Activated T-helper 9 cell treated with anti-CD3 and anti-CD28 coated beads, Interleukin-2, amount 50 U/mL, for 16 hours (primary cell): ENCODE measurements at places on chromosomes 4 and X.

DNA sequence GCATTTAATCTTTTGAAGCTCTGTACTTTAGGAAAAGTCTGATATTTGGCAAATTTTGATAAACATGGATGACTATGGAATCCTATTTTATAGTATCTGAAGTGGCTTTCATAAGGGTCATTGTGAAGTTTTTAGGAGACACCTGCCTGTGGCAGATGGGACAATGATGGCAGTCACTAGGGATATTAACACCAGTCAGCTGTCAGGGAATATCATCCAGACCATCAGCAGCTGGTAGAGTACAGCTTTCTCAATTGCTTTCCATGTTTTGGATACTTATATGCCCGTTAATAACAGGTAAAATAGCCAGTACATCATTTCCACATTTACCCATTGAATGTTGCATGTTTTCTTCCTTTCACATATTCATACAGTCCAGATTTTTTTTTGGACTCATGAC is 39.1 kb downstream of the NPNT start:
- no peak for DNase-seq

- no peak for DNase-seq
Observed at GRCh38 chr4:78945651-78946179, 6.5 kb upstream of the PAQR3 start.

- no peak for DNase-seq
Observed at GRCh38 chrX:125101971-125102755, 217.5 kb upstream of the TEX13C start.

DNA sequence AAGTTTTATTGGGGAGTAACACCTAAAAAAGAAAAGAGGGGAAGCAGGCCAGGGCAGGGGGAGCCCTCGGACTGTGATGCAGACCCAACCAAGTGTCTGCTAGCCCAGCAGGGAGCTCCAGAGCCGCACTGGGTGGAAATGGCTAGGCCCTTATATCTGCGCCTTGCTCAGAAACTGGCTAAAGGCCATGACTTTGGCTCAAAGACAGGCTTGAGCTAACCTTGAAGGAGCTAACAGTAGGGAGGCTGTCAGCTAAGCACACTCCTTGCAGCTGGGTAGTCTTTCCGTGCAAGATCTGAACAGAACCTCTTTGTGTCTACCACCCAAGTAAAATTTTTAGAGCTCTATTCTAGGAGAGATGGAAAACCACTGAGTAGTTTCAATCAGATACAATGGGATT is 43.0 kb downstream of the SEPSECS start:
- DNase-seq: no peak

GRCh38 chr4:74794382-74795010 is at the start of gene BTC:
TSS of gene BTC (minus strand) at chr4:74794523. CDS start at chr4:74794325, 198 bp downstream.
- no peak for DNase-seq

GRCh38 chr4:117801756-117802155 is 232.5 kb upstream of the NDST3 start:
- no peak for DNase-seq

- no peak for DNase-seq
Observed at GRCh38 chr4:114076899-114077570, 97.6 kb upstream of the ARSJ start.

- DNase-seq: no peak
Observed at GRCh38 chrX:31590581-31591114, 518.8 kb upstream of the FTHL17 start.

DNA sequence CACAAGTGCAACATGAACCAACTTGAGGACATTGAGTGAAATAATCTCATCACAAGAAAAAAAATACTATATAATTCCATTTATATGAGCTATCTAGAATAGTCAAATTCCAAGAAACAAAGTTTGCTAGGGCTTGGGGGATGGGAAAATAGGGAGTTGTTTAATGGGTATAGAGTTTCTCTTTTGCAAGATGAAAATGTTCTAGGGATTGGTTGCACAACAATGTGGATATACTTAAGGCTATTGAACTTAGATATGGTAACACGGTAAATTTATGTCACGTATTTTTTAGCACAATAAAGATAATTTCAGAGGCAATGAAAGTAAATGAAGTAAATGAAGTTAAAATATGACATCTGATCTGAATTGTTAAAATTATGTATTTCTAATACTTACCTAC is 7.9 kb downstream of the MFSD8 start:
- no peak for DNase-seq
